Activated CD4-positive, alpha-beta T cell treated with anti-CD3 and anti-CD28 coated beads, Interleukin-2, amount 50 U/mL, for 1 hour (primary cell): ENCODE measurements at places on chromosomes 12 and 14.

GRCh38 chr12:132551641-132552031, 58.7 kb downstream of the LRCOL1 start:
- no peak for DNase-seq

DNA sequence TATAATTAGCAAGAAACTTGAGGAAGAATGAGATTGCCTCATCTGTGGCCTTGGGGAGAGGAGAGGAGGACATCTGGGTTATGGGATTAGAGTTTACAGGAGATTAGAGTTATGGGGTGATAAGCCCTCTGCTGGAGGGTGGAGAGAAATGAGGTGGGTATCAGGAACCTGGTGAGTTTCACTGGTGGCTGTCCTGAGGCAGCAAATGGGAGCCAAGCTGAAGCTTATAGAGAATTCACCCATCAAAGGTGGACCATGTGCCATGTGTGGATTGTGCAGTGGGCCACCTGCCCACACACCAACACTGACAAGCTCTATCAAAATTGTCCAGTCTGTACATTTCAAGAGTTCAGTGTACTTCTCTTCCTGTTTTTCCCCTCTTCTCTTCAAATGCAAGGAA, 135.3 kb downstream of the AEBP2 start:
- no peak for DNase-seq

DNA sequence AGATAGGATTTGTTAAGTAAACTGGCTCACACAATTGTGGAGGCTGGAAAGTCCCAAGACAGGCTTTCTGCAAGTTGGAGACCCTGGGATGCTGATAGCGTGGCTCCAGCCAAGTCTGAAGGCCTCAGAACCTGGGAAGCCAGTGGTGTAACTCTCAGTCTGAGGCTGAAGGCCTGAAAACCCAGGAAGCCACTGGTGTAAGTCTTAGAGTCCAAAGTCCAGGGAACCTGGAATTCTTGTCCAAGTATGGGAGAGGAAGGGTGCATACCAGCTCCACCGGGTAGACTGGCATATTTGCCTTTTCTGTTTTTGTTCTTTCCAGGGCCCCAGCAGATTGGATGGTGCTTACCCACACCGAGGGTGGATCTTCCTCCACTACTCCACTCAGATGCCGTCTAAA, 18.1 kb downstream of the GMFB start:
- DNase-seq = no peak

- DNase-seq = no peak
These were observed 409.0 kb upstream of the PDE3A start for GRCh38 chr12:19959353-19959752.

GRCh38 chr12:122013136-122013535, 8.5 kb upstream of the BCL7A start:
- DNase-seq = no peak

GRCh38 chr14:33510063-33510481, 440.8 kb downstream of the EGLN3 start:
- DNase-seq = no peak

GRCh38 chr14:29227631-29228030, 461.0 kb downstream of the FOXG1 start:
- DNase-seq = no peak

- no peak for DNase-seq
These were observed 124.6 kb downstream of the KICS2 start for GRCh38 chr12:64097366-64098105.

DNA sequence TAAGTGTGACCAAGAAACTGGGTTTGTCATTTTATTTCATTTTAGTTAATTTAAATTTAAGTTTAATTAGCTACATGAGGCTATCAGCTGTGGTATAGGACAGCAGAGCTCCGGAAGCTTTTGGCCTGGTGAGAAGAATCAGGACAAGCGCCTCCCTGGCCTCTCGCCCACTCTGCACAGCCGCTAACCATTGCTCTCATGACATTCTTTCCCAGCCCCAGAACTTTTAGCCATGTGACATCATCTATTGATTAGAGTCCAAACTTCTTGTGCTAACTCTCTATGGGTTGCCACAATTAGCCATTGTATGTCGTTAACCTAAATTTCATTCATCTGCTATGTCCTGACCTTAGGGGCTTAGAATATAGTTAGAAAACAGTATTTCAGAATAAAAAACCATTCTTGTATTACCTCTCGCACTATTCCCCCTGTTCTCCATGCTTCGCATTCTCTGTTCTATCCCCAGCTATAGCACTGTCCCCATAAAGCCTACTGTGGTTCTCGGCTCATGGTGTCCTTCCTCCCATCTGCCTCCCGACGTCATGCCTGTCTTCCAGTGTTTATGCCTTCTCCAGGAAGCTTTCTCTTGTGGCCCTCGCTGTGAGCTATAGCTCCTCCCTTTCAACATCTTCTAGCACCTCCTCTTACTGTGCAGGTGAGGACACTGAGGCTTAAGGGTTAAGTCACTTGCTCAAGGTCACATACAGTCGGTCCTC, 23.5 kb downstream of the SSH1 start:
- DNase-seq = no peak

DNA sequence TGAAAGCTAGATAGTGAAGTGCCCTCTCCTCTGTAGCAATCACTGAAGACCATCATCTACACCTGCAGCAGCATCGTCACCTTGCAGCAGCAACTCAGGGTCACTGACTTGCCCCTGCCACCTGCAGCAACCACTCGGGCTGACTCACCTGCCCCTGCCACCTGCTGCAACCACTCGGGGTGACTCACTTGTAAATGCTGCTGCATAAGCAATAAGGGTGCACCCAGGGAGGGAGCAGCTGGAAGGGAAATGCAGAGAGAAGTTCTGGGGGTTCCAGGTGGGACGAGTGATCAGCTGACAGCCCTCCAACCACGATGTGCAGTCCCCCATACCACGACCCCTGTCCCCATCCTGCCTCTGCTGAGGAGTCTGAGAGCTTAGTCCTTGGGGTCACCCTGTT, 357.1 kb upstream of the SFSWAP start:
- no peak for DNase-seq

GRCh38 chr12:128069359-128069997, 197.5 kb upstream of the TMEM132C start:
- no peak for DNase-seq

- DNase-seq = no peak
These were observed 539 bp upstream of the HMGA2 start for GRCh38 chr12:65823513-65824375.

DNA sequence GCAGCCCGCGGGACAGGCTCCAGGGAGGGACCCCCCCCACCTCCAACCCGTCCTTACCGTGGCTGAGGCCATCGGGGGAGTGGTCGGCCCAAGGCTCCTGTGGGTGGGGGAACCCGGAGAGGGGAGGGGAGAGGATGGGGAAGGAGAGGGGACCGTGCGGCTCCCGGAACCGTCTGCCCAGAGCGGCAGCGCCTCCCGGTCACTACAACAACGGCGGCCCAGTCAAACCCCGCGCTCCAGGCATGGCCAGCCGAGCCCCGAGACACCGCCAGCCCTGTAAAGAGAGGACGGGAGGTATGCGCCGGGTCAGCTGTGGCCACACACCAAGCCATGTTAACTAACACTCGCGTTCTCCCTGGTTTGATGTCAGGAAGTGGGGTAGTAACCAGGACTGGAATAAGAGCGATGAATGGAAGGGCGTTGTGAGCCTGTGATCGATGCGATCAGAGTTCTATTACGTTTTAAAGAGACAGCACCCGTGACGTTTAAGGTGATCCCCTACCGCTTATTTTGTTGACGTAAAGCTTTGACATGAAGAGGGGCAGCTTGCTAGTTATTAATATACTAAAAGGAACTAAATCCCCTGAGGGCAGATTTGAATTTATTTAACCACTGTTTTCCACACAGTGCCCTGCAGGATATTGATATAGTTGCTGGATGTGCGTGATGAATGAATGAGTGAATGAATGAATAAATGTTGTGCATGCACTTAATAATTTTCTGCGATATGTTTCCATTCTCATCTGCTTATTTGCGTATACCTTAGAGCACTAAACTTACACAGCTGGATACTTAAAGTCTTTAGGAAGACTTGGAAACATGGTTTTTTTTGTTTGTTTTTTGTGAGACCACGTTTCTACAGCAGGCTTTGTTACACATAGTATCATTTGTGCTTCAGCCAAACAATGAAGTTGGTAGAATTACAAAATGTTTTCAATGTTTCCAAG, at the start of gene POC1B:
Gene POC1B (minus strand): TSS at position 224 of the 947 bp plus-strand sequence. CDS start 152 bp downstream, at position 72.
- DNase-seq = peak; percentile 52

DNA sequence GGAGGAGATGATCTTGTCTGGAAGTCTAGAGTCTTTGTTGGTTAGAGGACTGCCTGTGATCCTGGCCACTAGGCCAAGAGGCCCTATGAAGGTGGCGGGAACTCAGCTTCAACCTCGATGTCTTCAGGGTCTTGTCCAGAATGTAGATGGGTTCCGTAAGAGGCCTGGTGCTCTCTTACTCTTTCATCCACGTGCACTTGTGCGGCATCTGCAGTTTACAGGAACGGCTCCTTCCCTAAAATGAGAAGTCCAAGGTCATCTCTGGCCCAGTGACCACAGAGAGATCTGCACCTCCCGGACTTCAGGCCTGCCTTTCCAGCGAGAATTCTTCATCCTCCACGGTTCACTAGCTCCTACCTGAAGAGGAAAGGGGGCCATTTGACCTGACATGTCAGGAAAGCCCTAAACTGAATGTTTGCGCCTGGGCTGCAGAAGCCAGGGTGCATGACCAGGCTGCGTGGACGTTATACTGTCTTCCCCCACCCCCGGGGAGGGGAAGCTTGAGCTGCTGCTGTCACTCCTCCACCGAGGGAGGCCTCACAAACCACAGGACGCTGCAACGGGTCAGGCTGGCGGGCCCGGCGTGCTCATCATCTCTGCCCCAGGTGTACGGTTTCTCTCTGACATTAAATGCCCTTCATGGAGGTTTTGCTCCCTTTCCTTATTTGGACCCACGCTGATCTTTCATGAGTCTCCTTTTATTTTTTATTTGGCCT, 17.7 kb downstream of the WNT5B start:
- no peak for DNase-seq

- DNase-seq = no peak
These were observed 116.3 kb downstream of the GLT1D1 start for GRCh38 chr12:128969480-128970055.

DNA sequence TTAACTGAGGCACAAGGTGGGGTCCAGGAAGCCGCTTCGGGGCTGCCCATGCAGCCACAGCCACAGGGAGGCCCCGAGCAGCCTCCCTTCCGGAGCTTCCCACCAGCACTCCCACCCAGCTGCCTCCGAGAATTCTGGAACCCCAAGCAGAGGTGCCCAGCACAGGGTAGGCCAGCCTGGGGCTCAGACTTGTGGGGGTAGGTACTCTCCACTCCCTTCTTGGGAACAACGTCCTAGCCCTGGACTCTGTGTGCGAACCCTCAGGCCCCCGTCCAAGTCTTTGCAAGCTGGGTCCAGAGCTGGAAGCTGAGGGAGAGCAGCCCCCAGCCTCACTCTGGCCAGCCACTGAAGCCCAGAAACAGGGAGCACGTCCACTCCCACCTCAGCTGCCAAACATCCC, 16.1 kb downstream of the ITPK1 start:
- no peak for DNase-seq
